Esophagus muscularis mucosa (tissue), 4 donors: ENCODE measurements at places on chromosomes 7 and 10. TPM values are rescaled to one million over a fixed set of nuclear protein-coding genes. Genes with fewer than 3 reads are reported as not detected.

DNA sequence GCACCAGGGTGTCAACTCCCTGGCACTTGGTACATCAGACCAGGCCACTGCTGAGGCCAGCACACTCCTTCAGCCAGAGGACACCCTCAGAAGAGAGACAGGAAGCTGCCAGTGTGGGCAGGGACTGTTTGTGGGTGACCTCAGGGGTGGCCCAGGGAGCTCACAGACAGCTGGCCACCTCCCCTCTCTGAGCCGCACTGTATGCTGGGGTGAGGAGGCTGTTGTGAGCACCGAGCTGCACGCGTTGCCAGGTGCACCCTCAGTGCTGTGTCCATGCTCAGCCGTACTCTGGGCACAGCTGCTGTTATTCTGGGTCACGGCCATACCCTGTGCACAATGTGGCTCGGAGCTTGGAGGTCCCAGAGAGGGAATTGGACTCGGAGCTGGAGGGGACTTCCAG is 61.5 kb upstream of the NANOS1 start:
- no peak for DNase-seq
- H3K27ac ChIP-seq = no peak overlapping the region
- H3K4me1 ChIP-seq = peaks cover 22% of the 10 kb centered on the region
- no peak overlapping the region for H3K4me3 ChIP-seq
- H3K36me3 ChIP-seq = no peaks in the 10 kb centered on the region

- H3K27ac ChIP-seq = no peak overlapping the region
- H3K27me3 ChIP-seq = no peaks in the 10 kb centered on the region
- no peak overlapping the region for H3K4me3 ChIP-seq
- no peaks in the 10 kb centered on the region for H3K4me1 ChIP-seq
- no peak for DNase-seq
Observed at GRCh38 chr7:31857172-31857571, 170.2 kb downstream of the PPP1R17 start.

GRCh38 chr10:44966816-44967509 is 7.4 kb downstream of the RASSF4 start:
- H3K4me3 ChIP-seq = no peak overlapping the region
- H3K4me1 ChIP-seq = peaks cover 78% of the 10 kb centered on the region
- H3K27ac ChIP-seq = peak overlapping the region; percentile 89

GRCh38 chr10:33195608-33196376 is 138.7 kb downstream of the NRP1 start:
- peaks cover 42% of the 10 kb centered on the region for H3K4me1 ChIP-seq
- H3K36me3 ChIP-seq = no peaks in the 10 kb centered on the region
- peak overlapping the region; percentile 22 for H3K27ac ChIP-seq
- DNase-seq = no peak
- no peak overlapping the region for H3K4me3 ChIP-seq

HYAL4 gene
- total RNA-seq = not detected

IFIT5 gene
- 19.6 TPM for total RNA-seq

SLC12A9 gene
- 26.0 TPM for total RNA-seq
